ENCODE measurements at places on chromosomes 7 and 10.

- DNase-seq: no peak
Observed at GRCh38 chr7:44114586-44115310, 8.6 kb downstream of the POLD2 start.

DNA sequence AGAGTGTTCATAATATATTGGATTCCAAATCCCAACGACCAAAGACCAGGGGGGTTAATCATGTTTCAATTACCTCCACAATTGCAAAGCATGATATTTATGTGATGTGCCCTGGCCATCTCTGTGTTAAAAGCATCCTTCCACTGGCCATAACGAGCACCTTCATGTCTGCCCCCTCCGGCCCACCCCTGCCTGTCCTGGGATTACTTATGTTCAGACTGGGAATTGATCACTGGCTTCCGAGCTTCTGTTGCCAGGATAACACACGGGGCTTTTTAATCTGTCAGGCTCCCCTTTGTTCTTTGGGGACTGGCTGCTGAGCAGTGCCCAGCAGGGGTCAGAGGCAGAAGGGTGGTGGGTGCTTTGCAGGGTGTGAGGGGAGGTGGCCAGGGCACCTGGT lies 13.7 kb upstream of the CHST15 start:
- DNase-seq: no peak

- no peak for DNase-seq
Observed at GRCh38 chr10:122638106-122638505, 61.5 kb downstream of the C10orf120 start.

- no peak for DNase-seq
Observed at GRCh38 chr7:81308643-81309322, 389.9 kb upstream of the SEMA3C start.

GRCh38 chr7:78296644-78297371 lies 498.2 kb downstream of the PHTF2 start:
- DNase-seq: no peak

DNA sequence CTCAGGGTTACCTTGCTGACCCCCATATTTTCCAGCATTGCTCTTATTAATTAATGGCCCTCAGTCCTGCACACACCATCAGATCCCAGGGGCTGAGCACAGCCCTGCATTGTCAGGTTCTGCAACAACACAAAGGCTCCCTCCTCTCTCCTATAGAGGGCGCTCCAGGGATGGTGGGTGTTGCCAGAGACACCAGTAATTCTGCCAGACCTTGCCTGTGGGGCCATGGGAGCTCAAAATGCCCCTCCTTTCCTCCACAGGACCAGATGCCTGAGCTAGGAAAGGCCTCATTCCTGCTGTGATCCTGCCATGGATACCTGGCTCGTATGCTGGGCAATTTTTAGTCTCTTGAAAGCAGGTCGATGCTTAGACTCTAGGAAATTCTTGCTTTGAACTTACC lies 42.8 kb upstream of the PRSS58 start:
- peak; percentile 39 for DNase-seq

GRCh38 chr10:112872728-112873127 lies 77.3 kb upstream of the TCF7L2 start:
- DNase-seq: no peak

GRCh38 chr7:101905203-101905865 lies 87.9 kb downstream of the CUX1 start:
- no peak for DNase-seq

DNA sequence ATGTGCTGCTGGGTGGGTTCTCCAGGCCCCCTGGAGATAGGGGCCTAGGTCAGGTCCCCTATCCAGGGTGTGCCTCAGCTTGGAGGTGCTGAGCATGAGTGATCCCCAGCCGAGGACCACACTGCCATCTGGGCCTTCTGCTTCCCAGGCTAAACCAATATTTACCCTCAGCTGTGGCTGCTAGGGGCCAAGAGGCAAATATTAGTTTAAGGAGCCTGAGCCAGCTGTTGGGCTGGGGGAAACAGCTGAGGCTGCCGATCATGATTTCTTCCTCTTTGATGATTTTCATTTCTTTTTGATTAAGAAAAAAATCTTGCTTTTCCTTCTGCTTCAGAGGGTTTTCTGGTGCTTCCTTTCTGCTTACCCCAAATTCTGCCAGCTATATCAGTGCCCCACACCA lies 83.4 kb downstream of the NEURL1 start:
- DNase-seq: no peak
